ENCODE measurements at places on chromosomes 4 and X. TPM values are rescaled to one million over a fixed set of nuclear protein-coding genes. Genes with fewer than 3 reads are reported as not detected.

PRMT9 gene
- polyA plus RNA-seq, result 4.6 TPM

- no peak for DNase-seq
Observed at GRCh38 chrX:154784149-154784995, 20.9 kb downstream of the MPP1 start.

DNA sequence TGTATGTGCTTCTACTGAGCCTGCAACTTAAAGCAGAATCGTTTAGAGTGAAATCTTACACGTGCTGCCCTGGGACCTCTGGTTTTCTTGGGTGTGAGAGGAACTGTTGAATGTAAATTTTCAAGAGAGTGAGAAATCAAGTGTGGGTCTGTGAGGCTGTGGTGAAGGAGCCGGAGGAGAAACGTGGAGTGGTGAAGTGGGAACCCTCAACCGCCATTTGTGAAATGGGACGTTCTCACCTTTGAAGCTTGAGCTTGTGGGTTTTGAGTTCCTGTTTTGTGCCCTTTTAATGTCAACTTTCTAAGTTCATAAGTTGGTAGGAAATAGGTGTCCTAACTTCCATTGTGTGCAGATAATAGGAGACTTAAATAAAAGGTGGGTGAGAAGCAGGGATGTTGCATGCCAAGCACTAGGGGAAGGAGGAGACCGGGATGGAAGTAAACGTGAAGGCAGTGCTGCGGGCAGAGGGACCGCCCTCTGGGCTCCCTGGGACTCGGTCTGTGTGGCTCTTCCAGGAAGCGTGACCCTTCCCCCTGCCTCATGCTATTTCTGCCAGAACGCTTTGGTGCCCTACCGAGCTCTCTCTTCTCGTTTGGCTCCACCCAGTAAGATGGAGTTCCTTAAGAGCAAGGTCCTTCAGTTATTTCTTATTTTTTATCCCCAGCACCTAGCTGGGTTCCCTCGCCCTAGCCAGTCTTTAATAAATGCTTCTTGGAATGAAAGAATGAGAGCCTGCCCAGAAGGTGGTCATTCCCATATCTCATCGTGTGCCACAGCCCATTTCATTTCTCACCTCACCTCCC is 56.0 kb downstream of the TMEM131L start:
- DNase-seq, result peak; percentile 76

- DNase-seq, result no peak
Observed at GRCh38 chrX:7146020-7146702, 1.4 kb upstream of the STS start.

GRCh38 chr4:111650674-111651086 is 494.6 kb upstream of the FAM241A start:
- DNase-seq, result no peak

Data from CD4-positive, alpha-beta memory T cell (primary cell).